ENCODE measurements at places on chromosomes 6 and 20. TPM values are rescaled to one million over a fixed set of nuclear protein-coding genes. Genes with fewer than 3 reads are reported as not detected.

DNA sequence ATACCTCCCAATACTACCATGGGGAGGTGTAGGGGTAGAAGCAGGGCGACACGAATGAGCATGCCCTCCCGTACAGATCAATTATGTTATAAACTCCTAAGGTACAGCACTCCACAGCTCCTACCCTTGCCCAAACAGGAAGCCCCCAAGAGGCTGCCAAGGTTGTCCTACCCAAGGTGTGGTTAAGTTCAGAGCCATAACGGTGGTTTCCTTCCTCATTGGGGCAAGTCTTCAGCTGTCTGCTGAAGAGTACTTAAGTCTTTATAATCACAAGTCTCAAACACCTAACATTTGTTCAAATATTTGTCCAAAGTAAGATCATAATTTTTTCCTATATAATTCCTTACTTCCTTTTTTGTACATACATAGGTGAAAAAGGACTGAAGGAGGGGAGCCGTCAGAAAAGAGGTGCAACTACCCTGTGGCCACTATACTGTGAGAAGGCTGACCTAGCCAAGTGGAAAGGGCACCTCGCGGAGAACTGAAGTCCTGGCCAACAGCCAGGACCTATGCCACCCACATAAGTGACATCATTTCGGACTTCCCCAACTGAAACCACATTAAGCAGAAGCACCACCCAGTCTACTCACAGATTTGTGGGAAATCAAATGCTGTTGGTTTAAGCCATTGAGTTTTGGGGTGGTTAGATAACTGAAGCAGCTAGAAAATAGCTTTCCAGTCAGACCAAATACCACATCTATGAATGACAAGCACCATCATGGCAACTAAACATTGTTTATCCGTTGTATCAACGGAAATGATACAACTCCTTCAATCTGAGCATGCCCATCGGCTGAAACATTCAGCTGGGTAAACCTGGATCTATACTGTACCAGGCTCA, 2.9 kb upstream of the RAB22A start:
- DNase-seq: no peak

GRCh38 chr6:122657601-122658000, 47.4 kb downstream of the PKIB start:
- peak; percentile 9 for DNase-seq

GRCh38 chr20:14853079-14853478, 515.7 kb upstream of the FLRT3 start:
- DNase-seq: no peak

- no peak for DNase-seq
Measured at GRCh38 chr6:6331946-6332601, 11.6 kb upstream of the F13A1 start.

- DNase-seq: no peak
Measured at GRCh38 chr20:22630701-22631100, 46.3 kb upstream of the FOXA2 start.

DNA sequence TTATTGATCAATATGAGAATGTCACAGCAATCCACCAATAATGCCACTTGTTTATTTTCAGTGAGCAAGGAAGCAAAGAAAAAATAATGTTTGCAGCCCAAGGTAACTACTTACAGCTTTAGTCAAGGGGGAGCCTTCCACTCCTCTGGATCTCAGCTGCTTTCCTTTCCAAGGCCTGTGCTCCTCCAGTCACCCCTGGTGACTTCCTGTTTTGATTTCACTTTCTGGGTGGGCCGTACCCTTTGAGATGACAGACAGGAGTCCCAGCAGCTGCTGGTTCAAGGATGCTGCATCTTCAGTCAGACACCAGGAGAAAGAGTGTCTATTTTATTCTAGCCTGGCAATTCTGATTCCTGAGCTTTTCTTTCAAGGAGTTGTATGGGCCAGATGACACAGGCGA, 5.6 kb upstream of the VNN2 start:
- DNase-seq: peak; percentile 30

- peak; percentile 65 for DNase-seq
Measured at GRCh38 chr20:36919715-36920333, 31.7 kb downstream of the SAMHD1 start.

- no peak for DNase-seq
Measured at GRCh38 chr20:19830211-19830785, 72.2 kb downstream of the RIN2 start.

GRCh38 chr6:113381959-113382358, 475.2 kb upstream of the MARCKS start:
- peak; percentile 89 for DNase-seq

DNA sequence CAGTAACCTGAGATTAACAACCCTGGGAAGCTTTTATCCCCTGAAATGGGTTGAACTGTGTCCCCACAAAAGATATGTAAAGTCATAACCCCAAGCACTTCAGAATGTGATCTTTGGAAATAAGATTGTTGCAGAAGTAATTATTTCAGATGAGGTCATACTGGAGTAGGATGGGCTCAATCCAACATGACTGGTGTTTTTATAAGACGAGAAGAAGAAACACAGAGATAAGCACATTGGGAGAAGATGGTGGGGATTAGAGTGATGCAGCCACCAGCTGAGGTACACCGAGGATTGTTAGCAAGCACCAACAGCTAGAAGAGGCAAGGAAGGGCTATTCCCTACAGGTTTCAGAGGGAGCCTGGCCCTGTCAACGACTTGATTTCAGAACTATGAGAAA, 12.5 kb upstream of the RNF217 start:
- DNase-seq: no peak

DNA sequence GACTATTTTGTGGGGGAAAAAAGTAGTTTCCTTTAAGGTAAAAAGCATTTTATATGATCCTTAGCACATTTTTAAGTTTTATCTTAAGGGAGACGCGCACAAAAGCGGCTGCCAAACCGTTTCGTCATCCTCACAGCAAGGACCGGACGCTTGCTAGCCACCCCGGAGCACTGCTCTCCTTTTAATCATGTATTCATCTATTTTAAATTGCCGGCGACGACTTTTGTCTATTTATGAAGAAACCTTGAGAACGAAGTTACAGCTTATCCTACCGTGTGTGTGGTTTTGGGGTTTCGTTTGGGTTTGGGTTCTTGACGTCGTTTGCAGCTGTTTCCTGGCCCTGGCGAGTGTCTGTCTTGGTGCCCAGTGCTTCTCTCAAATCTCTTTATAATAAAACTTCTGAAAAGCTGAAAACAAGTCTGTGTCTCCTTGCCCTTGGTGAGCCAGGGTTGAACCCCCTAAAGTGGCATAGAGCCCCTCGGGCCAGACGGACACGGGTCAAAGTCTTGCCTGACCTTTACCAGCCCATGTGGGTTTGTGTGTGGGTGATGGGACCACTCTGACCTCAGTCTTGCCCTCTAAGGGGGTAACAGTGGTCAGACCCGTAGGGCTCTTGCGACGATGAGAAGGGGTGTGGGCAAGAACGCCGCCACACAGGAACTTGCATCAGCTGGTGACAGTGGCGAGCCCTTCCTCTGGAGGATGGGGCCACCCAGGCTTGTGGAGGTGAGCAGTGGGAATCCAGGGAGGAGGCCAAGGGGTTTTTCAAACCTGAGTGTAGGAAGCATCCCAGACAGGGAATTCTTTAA, 117.6 kb downstream of the JPH2 start:
- DNase-seq: no peak

GRCh38 chr6:34514593-34515472, 41.3 kb downstream of the SPDEF start:
- DNase-seq: peak; percentile 77

DNA sequence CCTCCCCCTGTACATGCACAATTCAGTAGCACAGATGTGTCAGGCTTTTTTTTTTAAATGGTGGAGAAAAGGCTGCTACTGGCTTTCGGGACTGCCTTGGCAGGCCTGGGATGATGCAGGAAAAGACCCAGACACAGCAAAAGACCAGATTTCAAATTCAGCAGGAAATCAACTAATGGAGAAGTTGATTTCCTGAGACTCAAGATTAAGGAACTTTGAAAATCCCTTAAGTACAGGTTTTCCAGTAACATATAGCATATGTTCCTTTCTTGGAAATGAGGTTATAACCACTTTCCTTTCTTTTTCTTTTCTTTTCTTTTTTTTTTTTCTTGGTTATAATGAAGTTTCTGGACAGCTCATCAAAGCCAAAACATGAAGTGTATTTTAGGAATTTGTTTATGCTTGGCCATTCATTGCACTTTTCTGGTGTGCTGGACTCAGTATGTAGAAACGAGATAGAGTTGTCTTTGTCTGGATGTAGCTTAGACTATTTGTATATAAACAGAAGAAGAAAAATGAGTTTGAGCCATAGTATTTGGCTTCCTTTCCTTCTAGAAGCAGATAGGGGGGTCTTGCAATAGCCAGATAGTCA, 119.4 kb downstream of the SASH1 start:
- no peak for DNase-seq

DNA sequence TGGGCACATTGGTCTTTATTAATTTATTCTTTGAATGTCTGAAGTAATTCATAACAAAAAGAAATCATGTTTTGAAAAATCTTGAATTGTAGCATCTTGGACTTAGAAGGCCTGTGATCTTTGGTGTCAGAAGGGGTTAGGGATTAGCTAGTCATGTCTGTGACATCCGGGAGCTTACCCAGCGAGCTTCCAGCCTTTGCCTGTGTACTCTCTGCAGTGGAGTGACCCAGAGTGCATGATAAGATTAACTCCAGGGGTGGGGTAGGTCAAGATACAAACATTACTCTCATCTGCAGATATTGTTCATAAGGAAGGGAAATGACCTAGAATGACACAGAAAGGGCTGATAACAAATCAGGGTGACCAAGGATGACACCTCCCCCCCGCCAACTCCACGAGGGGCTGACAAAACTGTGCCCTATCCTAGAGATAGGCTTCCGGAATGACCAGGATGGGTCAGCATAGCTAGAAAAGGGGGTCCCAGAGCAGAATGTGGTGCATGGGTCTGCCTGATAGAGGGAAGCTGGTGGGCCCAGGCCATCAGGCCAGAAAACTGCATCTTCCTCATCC, 56.6 kb upstream of the BLCAP start:
- DNase-seq: no peak

DNA sequence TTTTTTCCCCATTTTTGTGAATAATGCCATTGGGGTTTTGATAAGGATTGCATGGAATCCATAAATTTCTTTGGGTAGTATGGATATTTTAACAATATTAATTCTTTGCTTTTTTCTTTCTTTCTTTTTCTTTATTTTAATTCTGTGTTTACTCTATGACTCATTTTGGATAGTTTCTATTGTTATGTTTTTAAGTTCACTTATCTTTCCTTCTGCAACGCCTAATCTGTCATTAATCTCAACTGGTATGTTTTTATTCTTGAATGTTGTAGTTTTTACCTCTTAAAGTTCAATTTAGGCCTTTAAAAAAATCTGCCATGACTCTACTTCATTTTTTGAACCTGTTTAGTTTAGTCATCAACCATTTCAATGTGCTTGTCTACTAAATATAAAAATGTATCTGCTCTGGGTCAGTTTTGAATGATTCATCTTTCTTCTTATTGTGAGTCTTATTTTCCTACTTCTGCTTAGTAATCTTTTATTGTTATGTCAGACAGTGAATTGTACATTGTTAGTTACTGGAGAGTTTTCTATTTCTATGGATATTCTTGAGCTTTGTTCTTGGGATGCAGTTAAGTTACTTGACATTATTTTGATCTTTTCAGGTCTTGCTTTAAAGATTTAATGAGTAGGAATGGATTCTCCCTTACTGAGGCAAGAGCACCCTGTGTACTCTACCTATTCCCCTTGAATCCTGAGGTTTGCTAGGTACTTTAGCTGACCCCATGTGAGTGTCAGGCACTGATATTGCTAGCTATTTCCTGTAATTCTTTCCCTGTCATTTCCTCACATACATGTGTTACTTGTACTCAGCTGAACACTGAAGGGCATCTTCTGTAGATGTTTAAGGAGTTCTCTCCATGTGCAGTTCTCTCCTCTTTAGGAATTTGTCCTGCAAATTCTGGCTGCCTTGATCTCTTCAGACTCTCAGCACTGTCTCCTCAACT, 104.2 kb downstream of the TFAP2B start:
- no peak for DNase-seq

DNA sequence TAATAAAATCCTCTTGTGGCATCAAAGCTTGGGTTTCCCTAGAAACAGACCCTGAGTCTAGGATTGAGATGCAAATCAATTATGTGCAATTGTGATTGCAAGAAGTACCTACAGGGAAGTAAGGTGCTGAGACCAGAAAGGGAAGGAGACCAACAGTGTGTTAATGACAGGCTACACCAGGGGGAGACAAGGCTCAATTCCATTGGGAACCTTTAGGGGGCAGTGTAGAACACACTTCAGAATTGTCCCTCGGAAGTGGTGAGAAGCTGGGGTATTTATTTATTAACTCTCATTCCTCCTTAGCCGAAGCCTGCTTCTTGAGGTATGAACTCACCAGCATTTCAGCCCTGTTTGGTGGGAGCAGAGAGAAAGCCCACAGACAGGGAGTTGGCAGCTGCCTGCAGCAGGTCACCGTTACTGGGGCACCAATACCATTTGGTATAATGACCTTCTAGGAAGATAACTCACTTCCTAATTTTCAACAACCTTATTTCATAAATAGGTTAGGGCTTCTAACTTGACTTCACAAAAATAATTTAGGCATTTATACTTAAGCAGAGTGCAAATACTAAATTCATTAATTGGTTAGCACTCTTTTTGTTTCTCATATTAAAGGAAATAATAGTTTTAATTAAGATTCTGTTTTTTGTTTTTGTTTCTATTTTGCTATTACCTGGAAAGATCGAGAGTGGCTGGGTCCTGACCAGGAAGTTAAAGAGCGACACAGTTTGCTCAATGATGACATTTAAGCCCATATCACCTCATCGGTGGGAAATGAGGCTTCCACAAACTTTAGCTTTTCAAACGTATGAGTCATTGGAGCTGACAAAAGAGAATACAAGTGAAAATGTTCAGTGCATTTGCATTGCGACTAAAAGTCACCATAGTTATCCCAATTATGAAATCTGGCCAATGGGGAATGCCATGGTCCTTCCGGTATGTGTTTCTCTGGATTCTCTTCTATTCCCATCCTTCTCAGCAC, 94.8 kb downstream of the BTBD3 start:
- peak; percentile 72 for DNase-seq

GRCh38 chr6:93580446-93580845, 161.1 kb upstream of the EPHA7 start:
- DNase-seq: no peak

- no peak for DNase-seq
Measured at GRCh38 chr20:43721429-43722152, 5.2 kb downstream of the GTSF1L start.

DNA sequence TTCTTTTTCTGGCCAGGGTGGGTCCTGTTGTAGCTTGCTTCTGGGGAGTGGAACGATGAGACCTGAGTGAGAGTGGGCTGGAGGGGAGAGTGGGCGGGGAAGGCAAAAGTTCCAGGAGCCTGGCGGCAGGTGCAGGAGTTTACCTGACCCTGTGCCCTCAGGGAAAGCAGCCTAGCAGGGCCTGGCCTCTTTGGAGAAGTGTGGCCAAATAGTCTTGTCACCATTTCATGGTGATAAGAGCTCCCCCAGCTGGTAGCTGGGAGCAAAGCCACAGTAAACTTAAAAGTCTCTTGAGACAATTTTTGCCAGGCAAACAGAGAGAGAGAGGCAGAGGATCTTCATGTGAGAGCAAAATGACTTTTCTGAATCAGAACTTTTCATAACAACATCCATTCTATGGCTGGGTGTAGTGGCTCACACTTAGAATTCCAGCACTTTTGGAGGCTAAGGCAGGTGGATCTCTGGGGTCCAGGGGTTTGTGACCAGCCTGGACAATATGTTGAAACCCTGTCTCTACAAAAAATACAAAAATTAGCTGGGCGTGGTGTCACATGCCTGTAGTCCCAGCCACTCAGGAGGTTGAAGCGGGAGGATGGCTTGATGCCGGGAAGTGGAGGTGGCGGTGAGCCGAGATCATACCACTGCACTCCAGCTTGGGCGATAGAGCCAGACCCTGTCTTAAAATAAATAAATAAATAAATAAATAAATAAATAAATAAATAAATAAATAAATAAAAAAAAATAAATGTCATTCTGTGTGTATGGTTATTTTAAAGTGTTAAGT, 161.8 kb upstream of the SCGN start:
- DNase-seq: peak; percentile 89

Gene GMPR
- 0.32 TPM for total RNA-seq

Gene PLEKHG1
- 4.1 TPM for total RNA-seq

Gene ADTRP
- total RNA-seq: not detected
